A673 (cell line): ENCODE measurements at places on chromosomes 4 and X.

DNA sequence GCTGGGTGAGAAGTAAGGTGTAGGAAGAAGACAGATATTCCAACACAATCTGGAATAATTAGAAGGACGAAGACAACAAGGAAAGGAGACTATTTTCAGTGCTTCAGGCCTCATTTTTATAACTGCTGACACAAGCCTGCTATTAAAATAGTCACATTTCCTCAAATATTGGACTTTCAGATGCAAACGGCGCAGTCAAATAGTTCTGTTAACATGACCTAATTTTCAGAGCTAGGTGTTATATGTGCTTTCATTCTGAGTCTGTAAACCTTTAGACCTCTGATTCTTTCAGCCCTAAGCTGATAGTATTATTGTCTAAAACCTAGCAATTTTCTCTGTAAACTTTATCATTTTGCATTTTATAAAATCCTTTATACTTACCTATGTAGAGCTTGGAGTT is 261.5 kb downstream of the IL1RAPL1 start:
- no peak for DNase-seq

GRCh38 chrX:130789793-130790192 is 113.2 kb downstream of the ENOX2 start:
- no peak for DNase-seq

GRCh38 chr4:153520801-153521329 is 54.7 kb downstream of the TMEM131L start:
- no peak for DNase-seq

GRCh38 chrX:39534949-39535348 is 562.8 kb downstream of the BCOR start:
- no peak for DNase-seq

- no peak for DNase-seq
Measured at GRCh38 chrX:114267142-114267541, 316.7 kb upstream of the HTR2C start.

DNA sequence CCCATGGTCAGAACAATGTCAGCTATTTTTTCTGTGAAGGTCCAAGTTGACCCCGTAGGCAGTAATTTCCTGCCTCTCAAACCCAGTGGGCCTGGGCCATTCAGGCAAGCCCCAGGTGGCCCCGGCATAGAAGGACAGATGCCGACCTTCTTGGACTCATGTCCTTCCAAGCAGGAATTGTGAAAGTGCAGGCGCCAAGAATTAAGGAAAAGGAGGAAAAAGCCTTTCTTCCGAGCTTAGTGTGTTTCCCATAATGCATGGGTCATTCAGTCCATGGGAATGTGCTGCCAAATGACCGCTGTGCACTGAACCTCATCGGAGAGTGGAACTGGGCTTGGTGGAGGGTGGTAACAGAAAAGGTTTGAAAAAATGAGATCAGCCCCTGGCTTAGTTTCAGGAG is 196.5 kb upstream of the HS3ST1 start:
- no peak for DNase-seq

- DNase-seq = no peak
Measured at GRCh38 chrX:24113181-24113580, 36.3 kb upstream of the ZFX start.

DNA sequence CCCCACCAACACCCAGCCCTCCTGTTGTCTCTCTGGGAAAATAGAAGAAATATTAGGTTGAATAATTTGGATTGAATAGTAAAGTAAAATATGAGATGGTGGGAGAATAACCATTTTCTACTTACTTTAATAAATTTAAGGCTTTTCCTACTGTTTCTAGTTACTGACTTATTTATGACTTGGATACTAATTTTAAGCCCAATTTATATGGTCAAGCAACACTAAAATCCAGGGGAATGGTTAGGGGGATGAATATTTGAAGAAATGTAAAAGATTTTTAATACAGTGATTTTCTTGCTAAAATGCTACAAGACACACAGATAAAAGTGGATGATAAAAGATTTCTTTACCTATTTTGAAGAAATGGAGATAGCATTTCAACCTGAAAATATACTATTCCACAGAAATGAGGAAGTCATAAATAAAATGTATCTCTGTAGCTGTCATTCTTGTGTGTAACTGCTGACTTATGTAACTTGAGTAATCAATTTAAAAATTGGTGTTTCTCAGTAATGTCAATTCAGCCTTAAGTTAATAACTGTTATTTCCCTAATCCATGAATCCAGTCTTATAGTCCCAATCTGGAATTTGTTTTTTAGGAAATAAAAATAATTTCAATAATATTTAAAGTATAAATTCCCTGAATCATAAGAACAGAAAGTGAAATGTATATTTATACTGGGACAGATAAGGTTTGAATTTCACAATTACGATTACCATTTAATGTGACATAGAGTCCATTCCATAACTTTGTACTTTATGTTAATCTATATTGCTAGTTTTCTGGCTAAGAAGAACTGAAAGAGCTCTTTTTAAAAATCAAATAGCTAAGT is 24.3 kb upstream of the IL2 start:
- no peak for DNase-seq

GRCh38 chrX:24380262-24381187 is 20.1 kb downstream of the SUPT20HL1 start:
- DNase-seq = no peak
